GM18507 (cell line): ENCODE measurements at places on chromosomes 16 and 17.

- no peak for DNase-seq
Measured at GRCh38 chr16:87927195-87927562, 9.2 kb downstream of the CA5A start.

DNA sequence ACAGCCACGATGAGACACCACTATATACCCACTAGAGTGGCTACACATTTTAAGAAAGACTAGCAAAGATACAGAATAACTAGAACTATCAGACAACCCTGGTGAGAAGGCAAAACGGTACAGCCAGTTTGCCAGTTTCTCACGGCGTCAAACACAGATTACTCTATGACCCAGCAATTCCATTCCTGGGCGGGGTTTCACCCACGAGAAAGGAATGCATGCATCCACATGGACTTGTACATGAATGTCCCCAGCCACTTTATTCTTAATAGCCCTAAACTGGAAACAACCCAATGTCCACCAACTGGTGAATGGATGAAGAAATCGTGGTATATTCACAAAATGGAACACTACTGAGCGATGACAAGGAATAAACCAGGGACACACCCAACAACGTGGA lies 74.5 kb downstream of the MYH10 start:
- no peak for DNase-seq

- DNase-seq = no peak
Measured at GRCh38 chr16:56742030-56742984, 12.4 kb downstream of the NUP93 start.

GRCh38 chr17:76532072-76532651 lies 5.3 kb downstream of the CYGB start:
- no peak for DNase-seq

DNA sequence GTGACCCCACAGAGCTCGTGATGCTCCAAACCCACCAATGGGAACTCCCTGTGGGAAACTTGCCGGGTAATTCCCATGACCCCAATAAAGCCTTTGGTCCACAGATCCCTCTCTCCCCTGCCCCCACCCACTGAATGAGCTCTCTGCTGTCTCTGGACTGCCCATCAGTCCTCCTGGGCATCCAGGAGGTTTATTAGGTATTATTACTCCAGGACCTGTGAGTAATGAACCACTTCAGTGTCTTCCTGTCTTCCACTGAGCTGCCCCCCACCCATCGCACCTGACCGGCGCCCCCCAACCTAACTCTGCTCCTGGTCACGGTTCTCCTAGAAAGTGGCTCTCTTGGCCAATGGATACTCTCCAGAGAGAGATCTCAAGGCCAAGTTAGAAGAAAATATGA lies 28.7 kb upstream of the DNAH17 start:
- DNase-seq = no peak

DNA sequence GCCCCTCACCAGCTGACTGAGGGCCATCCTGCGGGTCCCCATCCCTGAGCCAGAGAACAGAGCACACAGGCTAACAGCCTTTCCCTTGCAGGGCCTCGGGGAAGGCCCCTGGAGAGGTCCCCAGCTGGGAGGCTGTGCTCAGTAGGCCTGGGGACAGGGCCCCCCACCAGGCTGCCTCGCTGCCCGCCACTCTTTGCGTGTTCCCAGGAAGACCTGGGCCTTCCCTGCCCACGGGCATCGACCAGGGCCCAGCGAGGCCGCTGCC lies 785 bp downstream of the HID1 start:
- DNase-seq = no peak

DNA sequence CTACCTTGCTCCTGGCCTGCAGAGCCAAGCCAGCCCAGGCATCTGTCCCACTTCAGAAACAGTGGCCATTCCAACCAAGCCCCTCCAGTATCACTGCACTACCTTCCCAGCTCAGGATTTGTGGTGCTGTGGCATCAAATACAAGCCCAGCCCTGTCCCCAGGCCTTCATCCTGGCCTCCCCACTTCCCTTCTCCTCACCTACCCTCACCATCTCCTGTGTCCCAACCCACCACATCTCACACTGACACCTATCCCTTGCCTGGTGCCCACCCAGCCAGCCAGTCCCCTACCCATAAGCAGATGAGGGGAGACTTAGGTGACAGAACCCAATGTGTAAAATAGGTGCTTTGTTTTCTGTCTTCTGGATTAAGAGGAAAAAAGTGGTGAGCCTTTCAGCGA lies 66.0 kb upstream of the CDH5 start:
- DNase-seq = no peak
